ENCODE measurements at places on chromosomes 13 and 19.

DNA sequence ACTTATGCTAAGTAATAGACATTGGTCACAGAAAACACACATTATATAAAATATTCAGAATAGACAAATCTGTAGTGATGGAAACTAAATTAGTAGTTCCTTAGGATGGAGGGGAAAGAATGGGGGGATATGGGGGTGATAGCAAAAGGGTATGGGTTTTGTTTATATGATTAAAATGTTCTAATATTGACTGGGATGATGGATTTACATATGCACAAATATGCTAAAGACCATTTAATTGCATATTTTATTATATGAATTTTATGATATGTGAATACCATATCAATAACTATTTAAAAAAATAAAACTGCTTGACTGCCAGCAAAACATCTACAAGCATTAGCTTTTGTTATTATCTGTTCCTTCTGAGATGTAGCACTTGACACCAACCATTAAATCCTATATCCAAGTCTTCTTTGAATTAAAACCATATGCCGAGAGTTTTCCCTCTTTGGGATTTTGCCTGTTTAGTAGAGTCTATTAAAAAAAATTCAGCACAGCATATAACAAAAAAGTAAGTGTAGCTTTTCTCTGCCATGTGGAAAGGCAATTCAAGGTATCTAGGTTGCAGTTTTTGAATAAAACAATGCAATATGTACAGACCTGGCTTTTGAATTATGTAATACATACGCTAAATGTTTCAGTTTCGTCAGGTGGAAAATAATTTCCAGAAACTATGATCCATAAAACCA lies 2584.1 kb upstream of the PCDH20 start:
- DNase-seq, result no peak

DNA sequence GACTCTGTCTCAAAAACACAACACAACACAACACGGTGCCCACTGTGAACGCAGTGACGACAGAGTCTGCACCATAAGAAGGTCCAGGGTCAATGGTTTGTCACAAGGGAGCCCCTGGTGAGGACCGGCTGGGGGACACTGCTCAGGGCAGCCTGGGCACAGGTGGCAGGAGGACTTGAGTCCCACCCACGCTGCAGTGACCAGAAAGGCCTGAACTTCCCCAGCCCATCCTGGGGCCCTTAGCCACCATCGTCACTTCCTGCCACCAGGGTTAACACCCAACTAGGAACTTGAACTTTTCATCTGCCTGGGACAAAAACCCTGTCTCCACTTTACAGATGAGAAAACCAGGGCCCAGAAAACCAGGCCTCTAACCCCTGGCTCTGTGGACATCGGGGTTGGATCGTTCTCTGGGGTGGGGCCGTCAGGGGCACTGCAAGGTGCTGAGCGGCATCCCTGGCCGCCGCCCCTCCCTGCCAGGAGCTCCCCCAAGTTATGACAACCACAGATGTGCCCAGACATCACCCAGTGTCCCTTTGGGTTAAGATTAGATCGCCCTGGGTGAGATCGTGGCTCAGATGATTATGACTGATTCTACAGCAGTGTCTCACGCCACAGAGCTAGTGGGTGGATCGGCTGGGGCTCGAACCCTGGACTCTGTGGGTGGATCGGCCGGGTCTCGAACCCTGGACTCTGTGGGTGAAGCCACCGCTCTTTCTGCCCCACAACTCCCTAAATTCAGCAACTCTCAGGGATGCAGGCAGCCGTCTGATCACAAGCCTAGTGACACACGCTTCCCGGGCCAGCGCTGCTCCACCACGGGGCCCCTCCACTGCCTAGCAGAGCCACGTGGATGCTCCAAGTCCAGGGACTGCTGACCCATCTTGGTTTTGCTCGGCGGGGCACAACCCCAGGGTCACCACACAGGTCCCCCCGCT lies 14.0 kb downstream of the MOB3A start:
- no peak for DNase-seq

GRCh38 chr19:3029065-3029923 lies at the start of gene TLE2:
TSS of gene TLE2 (minus strand) at chr19:3029280. CDS start at chr19:3028904, 376 bp downstream.
- DNase-seq, result no peak

DNA sequence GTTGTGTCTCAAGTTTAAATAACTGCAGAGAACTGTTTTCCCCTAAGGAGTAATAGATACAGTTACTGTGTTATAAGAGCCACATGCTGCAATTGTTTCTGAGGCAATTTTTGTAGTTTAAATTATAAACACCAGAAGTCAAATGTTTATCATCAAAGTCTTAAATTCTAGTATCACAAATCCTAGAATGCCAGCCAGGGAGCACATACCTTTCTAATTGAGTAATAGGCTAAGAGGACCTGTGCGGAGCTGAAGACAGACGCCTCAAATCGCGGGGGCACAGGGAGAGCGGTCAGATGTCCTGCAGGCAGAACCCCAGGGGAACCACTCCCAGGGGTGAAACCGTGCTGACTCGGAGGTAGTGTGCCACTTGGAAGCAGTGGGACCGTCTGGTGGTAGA lies 65.2 kb upstream of the TNFRSF19 start:
- no peak for DNase-seq

DNA sequence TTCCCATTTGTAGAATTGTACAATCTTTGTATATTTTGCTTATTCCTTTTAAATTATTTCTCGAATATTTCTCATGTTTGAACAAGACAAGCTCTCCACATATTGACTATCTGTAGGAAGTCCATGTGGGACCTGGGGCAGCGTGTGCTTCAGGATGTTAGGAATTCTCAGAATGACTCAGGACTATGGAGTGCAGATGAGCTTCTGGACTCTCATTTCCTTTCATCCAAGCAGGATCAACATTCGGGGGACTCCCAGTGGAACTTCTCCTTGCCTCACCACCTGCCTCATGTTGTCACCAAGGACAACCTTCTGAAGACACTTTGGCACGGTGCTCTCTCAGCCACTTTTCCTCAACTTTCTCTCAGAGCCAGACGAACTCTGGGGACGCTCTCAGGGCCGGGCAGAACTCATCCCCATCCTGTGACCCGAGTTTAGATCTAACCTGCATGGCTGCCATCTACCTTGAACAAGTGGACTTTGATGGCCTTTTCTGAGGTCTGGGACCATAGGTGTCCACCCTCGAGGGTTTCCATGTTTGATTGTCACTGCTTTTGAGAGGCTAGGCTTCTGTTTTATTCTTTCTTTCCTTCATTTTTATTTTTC lies 441.7 kb downstream of the IRS2 start:
- no peak for DNase-seq

DNA sequence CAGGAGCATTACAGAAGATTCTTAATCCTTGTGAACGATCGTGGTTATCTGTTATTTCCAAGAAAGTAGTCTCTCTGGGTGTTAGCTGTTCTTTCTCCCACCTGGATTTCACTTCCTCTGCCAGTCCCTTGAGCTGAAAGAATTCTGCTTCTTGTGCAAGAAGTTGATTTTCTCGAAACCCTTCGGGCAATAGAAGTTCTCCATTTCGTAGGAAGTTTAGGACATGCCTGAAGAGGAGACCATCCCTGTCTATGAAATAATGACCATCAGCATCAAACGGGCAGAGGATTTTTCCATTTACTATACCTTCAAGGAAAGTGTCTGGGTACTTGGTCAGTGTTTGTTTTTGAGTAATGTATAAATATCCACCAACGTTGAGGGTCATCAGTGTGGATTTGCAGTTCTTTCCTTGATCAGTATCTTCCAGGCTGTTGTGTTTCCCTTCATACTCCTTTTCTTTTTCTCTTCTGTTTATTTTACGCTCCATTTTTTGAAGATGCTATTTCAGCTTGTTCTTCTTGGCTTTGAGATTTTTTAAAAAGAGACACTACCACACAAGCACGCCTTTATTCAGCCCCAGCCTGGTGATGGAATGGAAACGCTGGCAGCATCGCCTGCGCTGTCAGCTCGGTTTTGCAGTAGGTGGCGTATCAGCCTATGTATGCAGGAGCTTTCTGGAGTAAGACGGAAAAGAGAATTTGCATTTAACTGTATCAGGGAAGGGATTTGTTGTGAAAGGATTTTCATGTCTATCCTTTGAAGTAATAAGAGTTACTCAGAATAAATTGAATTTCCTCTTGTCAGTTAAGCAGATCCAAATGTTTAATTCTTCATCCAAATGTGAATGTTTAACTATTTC lies 6.5 kb downstream of the KCTD4 start:
- DNase-seq, result no peak

- DNase-seq, result no peak
Measured at GRCh38 chr19:7516878-7517277, 975 bp downstream of the ZNF358 start.

- no peak for DNase-seq
Measured at GRCh38 chr13:20125783-20126165, 35.1 kb downstream of the GJA3 start.

DNA sequence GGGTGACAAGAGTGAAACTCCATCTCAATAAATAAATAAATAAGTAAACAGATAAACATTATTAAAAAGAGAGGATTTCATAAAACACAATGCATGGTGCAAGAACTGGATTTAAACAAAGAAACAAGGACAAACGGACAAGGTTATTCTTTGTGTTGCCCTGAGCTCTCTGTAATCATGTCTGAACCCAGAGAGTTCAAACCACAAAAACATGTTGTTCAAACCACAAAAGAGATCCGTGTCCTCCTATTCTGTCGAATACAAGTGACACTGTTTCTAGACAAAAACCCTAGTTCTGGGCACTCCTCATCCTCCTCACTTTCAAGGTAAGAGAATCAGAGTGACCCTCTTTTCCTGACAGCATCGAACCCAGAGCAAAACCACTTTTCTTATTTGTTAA lies 4.6 kb upstream of the TPRX2 start:
- no peak for DNase-seq

DNA sequence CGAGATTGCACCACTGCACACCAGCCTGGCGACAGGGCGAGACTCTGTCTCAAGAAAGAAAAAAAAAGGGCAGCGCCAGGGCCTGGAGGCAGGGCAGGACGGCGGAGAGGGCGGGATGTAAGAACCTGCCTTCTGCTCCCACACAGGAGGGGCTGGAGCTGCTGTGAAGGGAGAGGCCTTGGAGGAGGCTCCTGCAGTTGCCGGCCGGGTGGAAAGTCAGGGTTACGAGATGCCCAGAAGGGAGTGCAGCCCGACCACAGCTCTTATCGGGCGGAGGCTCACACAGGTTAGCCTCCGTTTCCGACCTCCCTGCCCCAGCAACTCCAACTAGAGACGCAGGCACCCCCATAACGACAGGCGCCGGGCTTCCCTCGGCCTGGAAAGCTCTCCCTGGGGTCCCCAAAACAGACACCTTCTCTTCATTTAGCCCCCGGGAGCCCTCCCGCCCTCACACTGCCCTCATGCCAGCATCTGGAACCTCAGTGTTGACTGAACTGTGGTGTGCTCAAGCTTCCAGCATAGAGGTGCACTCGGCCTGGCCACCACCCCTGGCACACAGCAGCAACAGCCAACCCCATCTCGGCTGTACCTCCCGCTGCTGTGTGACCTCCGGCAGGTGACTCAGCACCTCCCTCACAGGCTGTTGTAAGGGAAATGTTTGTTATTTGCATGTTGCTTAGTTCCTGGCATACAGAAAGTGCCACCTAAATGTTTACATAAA lies 1.4 kb downstream of the PLPP2 start:
- DNase-seq, result no peak

GRCh38 chr13:97459215-97459777 lies 25.3 kb downstream of the RAP2A start:
- DNase-seq, result no peak

GRCh38 chr13:87093399-87093798 lies 577.8 kb upstream of the SLITRK5 start:
- DNase-seq, result no peak

GRCh38 chr13:27055526-27055925 lies 116.1 kb downstream of the USP12 start:
- DNase-seq, result no peak

- no peak for DNase-seq
Measured at GRCh38 chr19:49200238-49200862, 42.8 kb downstream of the TRPM4 start.

GRCh38 chr13:39406688-39407087 lies 196.3 kb downstream of the LHFPL6 start:
- DNase-seq, result no peak

GRCh38 chr19:12611361-12611699 lies 610 bp downstream of the ZNF791 start:
- DNase-seq, result no peak

- DNase-seq, result no peak
Measured at GRCh38 chr13:33577007-33577406, 240.9 kb upstream of the RFC3 start.

GRCh38 chr19:32921624-32922023 lies 50.1 kb downstream of the CEP89 start:
- no peak for DNase-seq

DNA sequence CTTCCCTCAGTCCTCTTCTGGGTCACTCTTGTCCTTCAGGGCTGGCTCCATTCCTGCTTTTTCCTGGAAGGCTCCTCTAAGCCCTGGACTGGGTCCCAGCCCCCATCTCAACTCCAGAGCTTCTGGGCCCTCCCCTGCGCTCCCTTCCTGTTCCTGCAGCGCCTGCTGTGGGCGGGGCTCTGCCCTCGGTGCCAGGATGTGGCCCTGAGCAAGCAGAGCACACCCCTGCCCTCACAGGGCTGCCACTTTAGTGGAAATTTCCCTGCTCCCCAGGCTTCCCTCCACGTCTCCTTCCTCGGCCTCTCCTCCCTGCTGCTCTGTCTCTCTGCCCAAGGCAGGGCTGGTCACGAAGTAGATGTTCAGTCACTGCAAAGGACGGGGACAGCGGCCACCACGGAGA lies 28.8 kb downstream of the DPF1 start:
- no peak for DNase-seq

GRCh38 chr19:7648265-7649014 lies 11.5 kb downstream of the STXBP2 start:
- DNase-seq, result no peak

DNA sequence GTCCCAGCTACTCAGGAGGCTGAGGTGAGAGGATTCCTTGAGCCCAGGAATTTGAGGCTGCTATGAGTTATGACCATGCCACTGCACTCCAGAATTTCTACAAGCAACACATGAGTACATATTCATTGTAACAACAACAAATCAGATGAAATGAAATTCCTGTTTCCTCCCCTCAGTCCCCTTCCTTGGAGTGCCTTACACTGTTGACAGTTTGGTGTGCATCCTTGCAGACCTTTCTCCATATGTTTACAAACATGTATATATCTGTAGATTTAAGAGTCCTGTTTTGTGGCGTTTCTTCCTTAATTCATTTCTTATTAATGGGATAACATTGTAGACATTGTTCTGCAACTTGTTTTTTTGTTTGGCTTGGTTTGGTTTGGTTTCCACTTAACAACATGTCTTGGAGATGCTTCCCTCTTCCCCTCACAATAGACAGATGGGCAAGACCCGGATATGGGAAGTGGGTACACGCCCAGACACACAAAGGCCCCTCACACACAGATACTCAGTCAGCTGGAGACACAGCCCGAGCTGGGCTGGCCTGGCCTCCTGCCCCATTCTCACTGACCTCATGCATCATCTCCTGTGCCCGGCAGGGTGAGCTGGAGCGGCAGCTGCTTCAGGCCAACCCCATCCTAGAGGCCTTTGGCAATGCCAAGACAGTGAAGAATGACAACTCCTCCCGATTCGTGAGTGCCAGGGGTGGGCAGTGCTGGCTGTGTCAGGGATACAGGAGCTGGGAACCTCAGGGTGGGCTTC lies 21.7 kb downstream of the MYH14 start:
- no peak for DNase-seq

- DNase-seq, result no peak
Measured at GRCh38 chr19:3573162-3573857, 566 bp downstream of the HMG20B start.

GRCh38 chr19:28972058-28972852 lies 240.7 kb downstream of the UQCRFS1 start:
- no peak for DNase-seq
